Effector memory CD4-positive, alpha-beta T cell (primary cell): ENCODE measurements at places on chromosomes 16 and 17.
A peak's percentile ranks its signal among the peaks of the same experiment; 100 is the strongest.

- H3K27ac ChIP-seq, result peak overlapping the region; percentile 77
- peak overlapping the region; percentile 81 for H3K4me3 ChIP-seq
- peaks cover 31% of the 10 kb centered on the region for H3K4me1 ChIP-seq
- no peak for DNase-seq
Measured at GRCh38 chr16:3575491-3575890, 1.7 kb downstream of the NLRC3 start.

GRCh38 chr17:81334391-81334901 is 39.3 kb upstream of the SLC38A10 start:
- DNase-seq, result no peak
- H3K4me1 ChIP-seq, result no peaks in the 10 kb centered on the region
- peaks cover 24% of the 10 kb centered on the region for H3K27me3 ChIP-seq
- no peaks in the 10 kb centered on the region for H3K36me3 ChIP-seq

DNA sequence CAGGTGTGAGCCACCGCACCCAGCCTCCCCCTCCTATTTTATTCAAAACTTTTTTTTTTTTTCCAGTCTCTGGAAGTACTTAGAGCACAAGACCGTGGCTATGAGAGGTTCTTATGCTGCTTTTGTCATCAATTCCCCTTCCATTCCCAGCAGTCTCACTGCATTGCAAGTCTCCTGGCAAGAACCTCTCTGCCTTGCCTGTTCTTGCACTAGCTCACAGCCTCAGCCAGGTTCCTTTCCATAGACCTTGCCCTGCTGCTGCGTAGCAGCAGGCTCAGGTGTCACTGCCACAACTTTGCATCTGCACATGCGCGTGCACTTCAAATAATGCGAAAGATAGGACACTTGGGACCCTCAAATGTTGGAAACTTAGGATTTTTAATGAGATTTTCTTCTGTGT is 15.6 kb downstream of the ATP6V0A1 start:
- no peak for DNase-seq
- no peak overlapping the region for H3K4me3 ChIP-seq
- no peaks in the 10 kb centered on the region for H3K4me1 ChIP-seq
- H3K36me3 ChIP-seq, result no peaks in the 10 kb centered on the region
- H3K27ac ChIP-seq, result no peak overlapping the region
- H3K27me3 ChIP-seq, result no peaks in the 10 kb centered on the region

- DNase-seq, result no peak
- peaks cover 26% of the 10 kb centered on the region for H3K4me1 ChIP-seq
- peak overlapping the region; percentile 99 for H3K27ac ChIP-seq
- peak overlapping the region; percentile 91 for H3K4me3 ChIP-seq
Measured at GRCh38 chr17:43169561-43170139, 1.4 kb upstream of the NBR1 start.

DNA sequence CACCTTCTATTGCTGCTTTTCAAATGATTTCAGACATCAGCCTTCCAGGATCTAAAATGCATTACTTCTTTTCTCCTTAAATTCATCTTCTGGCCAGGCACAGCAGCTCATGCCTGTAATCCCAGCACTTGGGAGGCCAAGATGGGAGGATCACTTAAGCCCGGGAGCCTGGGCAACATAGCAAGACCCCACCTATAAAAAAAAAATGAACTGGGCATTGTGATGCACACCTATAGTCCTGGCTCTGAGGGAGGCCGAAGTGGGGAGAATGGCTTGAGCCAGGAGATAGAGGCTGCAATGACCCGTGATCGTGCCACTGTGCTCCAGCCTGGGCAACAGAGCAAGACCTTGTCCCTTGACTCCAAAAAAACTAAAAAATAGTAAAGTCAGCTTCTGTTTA is 208.5 kb downstream of the SPECC1 start:
- no peaks in the 10 kb centered on the region for H3K4me1 ChIP-seq
- H3K27ac ChIP-seq, result no peak overlapping the region
- H3K4me3 ChIP-seq, result no peak overlapping the region
- H3K36me3 ChIP-seq, result no peaks in the 10 kb centered on the region
- H3K27me3 ChIP-seq, result no peaks in the 10 kb centered on the region

DNA sequence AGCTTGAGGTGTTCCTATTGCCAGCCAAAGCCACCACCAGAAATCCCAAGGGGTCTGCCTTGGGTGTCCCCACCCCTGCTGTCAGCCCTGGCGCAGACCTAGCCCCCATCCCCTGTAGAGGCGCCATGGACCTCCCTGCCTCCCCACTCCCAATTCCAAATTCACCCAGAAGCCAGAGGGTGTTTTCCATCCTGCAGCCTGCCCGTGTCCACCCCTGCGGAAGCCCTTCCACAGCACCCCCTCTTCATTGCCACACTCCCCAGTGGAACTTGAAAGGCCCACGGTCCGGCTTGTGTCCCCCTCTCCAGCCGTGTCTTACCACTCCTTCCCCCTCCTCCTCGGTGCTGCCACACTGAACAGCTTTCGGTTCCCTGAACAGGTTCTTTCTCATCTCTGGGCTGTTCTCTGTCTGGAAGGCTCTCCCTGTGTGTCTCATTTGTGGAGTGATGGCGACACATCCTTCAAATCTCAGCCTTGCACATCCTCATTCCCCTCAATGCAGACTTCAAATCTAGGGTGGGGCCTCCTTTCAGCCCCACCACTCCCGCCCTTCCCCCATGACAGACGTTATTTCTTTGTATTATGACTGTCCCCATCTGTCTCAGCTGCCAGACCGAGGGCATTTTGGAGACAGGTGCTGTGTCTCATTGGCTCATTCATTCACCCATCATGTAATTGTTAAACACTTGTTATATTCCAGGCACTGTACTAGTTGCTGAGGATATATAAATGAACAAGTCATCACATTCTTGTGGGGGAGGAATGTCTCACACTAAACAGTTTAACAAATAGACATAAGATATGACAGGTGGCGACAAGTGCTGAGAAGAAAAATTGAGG is 36.3 kb downstream of the ADGRG5 start:
- H3K27ac ChIP-seq, result no peak overlapping the region
- H3K4me3 ChIP-seq, result no peak overlapping the region
- peaks cover 15% of the 10 kb centered on the region for H3K4me1 ChIP-seq
- H3K36me3 ChIP-seq, result no peaks in the 10 kb centered on the region
